ENCODE measurements at places on chromosomes 6 and 20. TPM values are rescaled to one million over a fixed set of nuclear protein-coding genes. Genes with fewer than 3 reads are reported as not detected.
A peak's percentile ranks its signal among the peaks of the same experiment; 100 is the strongest.

Gene MAP7
- 3.2 TPM for total RNA-seq

Gene RSPO4
- total RNA-seq, result not detected

Gene GGT7
- total RNA-seq, result 19.1 TPM

Gene MROH8
- total RNA-seq, result 3.7 TPM

Gene ADGB
- not detected for total RNA-seq

Gene METTL24
- total RNA-seq, result 1.1 TPM

Gene FERMT1
- 1.5 TPM for total RNA-seq

Gene PDCD2
- 28.1 TPM for total RNA-seq

Gene COL12A1
- total RNA-seq, result 15.5 TPM

Gene MYT1
- total RNA-seq, result 0.16 TPM

Gene HFE
- total RNA-seq, result 5.3 TPM

GRCh38 chr6:39852324-39852723 lies 60.1 kb downstream of the DAAM2 start:
- no peak for DNase-seq

GRCh38 chr20:35263532-35264341 lies 14.2 kb downstream of the MMP24OS start:
- no peak for DNase-seq

GRCh38 chr20:34072076-34072475 lies 40.0 kb downstream of the EIF2S2 start:
- no peak for DNase-seq

DNA sequence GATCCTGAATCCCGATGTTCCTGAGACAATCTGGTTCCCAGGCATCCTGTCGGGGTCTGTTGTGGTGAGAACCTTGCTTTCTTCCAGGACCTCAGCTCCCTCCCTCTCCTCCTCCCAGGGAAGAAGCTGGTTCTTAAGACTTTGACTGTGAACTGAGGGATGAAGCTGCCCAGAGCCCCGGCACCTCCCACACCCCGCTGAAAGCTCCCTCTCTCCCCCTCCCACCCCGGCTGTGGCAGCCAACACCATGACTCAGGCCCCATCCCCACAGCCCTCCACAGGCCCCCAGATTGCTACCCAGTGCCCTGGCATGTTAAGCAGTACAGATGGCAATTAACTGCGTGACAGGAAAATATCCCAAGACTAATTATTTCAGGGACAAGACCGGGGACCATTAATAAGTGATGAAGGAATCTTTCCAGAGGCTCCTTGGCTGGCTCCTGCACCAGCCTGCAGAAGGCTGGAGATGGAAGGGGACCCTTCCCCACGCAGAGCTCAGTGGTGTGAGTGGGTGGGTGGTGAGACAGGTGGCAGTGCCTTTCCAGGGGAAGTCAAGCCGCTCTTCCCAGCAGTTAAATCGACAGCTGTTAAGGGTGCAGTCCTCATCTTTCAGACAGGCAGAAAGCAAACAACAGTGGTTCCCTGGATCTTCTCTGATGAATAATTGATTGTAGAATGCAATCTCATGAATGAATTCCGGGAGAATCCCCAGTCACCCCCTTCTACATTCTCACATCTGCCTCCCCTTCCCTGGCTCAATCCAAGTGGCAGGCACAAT lies 237.9 kb downstream of the LRFN2 start:
- no peak for DNase-seq

- DNase-seq, result no peak
Observed at GRCh38 chr6:40389254-40389653, 197.9 kb downstream of the LRFN2 start.

DNA sequence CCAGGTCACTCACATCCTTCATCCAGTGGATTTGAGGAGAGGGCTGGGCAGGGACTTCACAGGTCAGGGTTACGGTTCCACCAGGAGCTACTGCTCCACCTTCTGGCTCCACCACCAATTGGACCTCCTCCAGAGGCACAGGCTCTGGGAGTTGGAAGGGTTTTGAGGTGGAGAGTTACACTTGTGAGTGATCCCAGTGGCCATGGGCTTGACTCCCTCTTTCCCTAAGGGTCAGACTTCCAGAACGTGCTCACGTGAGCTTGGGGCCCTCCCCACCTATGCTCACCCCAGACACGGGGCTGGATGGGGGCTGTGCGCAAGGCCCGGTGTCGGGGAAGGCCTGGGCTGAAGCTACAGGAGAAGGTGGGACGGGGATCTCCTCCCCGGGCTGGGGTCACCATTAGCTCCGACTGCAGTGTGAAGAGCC lies 1.5 kb downstream of the AGER start:
- no peak for DNase-seq

DNA sequence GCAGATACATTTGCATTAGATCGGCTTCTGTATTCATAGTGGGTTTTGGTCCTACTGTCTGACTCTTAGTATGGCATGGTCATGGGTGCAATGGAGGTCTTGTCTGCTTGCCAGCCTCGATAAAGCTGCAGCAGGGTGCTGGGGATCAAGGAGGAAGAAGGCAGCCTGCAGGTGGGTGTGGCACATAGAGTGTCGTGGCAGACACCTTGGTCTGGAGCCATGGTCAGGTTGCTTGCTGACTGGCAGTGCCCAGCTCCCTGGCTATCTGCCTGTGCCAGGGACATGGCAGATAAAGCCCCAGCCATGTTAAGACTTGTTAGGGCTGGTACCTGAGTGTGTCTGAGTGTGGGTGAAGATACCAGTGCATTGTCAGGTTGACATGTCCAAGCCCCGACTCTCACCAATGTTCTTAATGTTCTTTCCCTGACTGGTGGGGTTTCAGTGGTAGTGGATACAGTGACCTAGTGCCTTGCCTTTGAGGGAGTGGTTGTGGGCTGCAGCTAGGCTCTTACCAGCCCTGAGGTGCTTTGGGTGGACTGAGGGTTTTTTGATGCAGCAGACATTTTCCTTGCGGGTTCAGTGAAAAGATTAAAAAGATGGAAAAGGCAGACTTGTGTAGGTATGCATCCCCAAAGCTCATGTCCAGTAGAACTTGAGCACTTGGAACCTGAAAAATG lies 1.8 kb downstream of the FAM83D start:
- DNase-seq, result no peak

- no peak for DNase-seq
Observed at GRCh38 chr6:127136786-127137185, 18.3 kb downstream of the RSPO3 start.

GRCh38 chr6:6366803-6367202 lies 46.3 kb upstream of the F13A1 start:
- DNase-seq, result no peak

DNA sequence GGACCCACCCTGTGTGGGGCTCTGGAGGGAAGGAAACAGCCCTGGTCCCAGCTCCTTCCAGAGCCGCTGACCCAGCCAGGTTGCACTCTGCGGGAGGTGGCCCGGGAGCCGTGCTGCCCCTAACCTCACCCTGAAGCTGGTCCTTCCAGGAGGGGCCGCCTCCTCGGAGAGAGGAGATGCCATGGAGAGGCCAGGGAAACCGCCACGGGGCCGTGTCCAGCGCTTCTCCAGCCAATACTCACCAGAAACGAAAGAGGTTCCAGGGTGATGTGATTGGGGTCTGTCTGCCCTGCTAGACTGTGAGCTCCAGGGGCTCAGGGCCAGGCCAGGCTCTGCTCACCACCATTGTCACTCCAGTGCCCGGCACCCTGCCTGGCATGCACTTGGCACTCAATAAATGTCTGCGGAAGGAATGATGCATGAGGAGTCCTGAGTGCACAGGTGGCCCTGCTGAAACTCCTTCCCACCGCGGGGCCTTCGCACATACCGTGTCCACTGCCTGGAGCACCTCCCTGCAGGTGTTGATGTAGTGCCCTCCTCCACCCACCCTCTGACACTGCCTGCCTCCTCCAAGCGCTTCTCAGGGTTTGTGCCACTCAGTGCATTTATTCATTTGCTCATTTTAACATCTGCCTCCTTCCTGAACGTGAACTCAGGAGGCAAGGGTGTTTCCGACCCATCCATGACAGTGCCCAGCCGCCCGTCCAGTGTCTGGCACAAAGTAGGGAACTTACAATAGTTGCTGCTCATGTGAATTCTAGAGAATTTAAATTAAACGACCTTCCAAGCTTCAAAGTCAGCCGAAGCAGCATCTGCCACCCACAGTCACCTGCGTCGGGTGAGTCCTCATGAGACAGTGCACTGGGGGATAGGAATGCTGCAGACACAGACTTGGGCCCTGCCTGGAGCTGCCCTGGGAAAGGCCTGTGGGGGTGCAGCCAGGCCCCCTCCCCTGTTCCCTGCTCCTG lies 30.3 kb downstream of the RBM38 start:
- peak; percentile 57 for DNase-seq

DNA sequence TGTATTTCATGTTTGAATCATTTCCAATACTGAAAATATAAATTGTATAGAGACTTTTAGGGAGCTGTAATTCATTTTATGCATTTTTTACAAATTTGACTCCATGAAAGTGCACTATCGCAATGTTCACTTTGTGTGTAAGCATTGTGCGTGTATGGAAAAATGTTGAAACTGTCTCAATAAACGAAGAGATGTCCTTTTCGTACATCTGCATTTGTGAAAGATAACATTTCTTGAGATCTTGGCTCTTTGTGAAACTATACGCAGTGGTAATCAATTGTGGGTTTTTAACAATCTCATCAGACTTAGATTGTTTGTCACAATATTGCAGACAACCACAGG lies 18.6 kb upstream of the ZBP1 start:
- DNase-seq, result no peak

- DNase-seq, result no peak
Observed at GRCh38 chr6:31268836-31269235, 3.1 kb downstream of the HLA-C start.

- DNase-seq, result no peak
Observed at GRCh38 chr6:33375143-33375671, 16.4 kb upstream of the KIFC1 start.

DNA sequence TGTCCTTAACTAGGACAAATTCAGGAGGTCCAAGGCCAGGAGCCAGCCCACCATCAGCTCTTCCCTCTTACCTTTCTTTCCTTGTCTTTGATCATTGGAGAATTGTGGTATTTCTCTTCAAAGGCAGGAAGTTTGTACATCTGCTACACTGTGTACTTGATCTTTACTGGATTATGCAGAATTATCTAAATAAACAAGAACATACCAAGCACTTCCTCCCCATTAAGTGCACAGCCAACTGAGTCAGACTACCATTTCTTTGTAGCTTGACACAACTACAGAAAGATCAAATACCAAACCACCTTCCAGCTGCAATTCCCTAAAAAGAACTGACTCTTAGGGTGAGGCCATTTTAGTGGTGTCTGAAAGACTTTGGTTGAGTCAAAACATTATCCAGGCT lies 195.1 kb downstream of the HDGFL1 start:
- DNase-seq, result no peak

DNA sequence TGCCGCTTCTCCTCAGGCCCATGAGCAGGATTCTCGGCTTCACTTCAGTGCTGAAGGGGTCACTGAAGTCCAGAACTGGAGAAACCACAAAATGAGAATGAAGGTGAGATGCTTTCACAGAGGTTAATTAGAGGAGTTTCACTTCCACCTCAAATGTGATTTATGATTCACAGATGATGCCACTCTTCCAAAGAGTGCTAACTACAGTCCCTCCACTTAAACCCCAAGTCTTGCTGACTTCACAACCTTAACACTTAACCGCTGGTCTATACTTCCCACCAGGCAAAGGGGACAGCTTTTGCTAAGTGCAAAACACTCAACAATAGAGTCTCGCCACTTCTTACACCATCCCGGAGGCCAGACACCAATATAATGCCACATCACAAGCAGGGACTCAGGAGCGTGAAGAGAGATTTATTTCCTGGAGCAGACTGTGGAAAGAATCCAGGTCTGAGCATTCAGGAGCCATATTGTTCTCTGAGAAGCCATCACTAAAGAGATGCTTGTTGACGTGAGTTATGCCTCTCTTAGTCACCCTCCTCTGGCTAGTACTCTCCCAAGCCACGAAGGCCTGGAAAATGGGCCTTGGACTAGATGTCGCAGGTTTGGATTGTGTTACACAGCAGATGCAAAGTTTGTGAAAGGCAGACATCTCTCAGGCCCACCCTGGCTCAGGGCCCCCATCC lies 24.4 kb downstream of the RRAGD start:
- no peak for DNase-seq

- no peak for DNase-seq
Observed at GRCh38 chr6:136751522-136751956, 40.7 kb downstream of the MAP3K5 start.

DNA sequence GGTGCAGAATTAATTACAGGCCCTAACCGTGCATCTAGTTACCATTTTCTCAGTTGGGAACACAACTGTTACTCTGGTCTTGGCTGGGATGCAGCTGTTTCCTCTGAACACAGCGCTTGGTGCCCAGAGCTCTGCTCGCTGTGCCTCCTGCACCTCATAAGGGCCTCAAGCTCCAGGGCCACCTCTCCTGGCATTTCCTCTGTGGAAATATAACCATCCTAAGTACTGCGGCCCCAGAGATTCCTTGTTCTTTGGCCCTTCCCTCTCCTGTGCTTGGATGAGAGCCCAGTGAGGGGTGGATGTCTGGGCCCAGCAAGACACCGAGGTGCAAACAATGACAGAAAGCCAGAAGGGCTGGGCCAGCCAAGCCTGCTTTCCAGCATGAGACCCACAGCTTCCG lies 169.9 kb upstream of the CST7 start:
- no peak for DNase-seq

DNA sequence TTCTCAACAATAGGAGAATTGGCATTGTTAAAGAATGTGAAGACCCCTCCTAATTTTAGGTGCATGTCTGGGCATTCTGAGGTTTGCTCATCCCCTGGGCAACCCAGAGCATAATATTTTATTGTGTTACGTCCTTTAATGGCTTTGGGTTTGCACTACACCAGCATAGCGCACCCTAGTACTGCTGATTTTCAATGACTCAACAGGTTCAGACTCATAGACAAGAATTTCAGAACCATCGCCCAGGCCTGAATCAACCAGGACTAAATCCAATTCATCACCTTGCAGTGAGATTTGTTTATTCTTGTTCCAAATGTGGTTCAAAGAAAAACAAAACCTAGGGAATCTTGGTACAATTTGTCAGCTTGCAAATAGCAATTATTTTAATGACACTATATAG lies 137.8 kb upstream of the PHACTR1 start:
- DNase-seq, result no peak

GRCh38 chr6:37491171-37491829 lies 8.4 kb downstream of the CCDC167 start:
- DNase-seq, result no peak

GRCh38 chr6:65819152-65819551 lies 112.1 kb upstream of the EYS start:
- DNase-seq, result no peak

- DNase-seq, result peak; percentile 47
Observed at GRCh38 chr6:10658910-10659698, 35.3 kb downstream of the C6orf52 start.

DNA sequence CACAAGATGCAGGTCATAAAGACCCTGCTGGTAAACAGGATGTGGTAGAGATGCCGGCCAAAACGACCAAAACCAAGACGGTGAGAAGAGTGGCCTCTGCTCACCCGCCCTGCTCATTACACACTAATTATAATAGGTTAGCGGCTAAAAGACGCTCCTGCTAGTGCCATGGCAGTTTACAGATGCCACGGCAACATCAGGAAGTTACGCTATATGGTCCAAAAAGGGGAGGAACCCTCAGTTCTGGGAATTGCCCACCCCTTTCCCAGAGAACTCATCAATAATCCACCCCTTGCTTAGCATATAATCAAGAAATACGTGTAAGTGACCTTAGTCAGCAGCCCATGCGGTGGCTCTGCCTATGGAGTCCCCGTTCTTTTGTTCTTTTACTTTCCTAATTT lies 17.6 kb downstream of the BHLHE23 start:
- no peak for DNase-seq
